ENCODE measurements at places on chromosomes 4 and X. TPM values are rescaled to one million over a fixed set of nuclear protein-coding genes. Genes with fewer than 3 reads are reported as not detected.

Gene SPANXA1
- total RNA-seq = 0.28 TPM

Gene DOCK11
- total RNA-seq = 30.7 TPM

Gene HS3ST1
- total RNA-seq = 1.3 TPM

Gene TMPRSS11D
- not detected for total RNA-seq

Gene IL3RA
- 0.09 TPM for total RNA-seq

Gene MGARP
- total RNA-seq = 19.2 TPM

Gene VCX2
- not detected for total RNA-seq

Gene TMEM150C
- total RNA-seq = 0.65 TPM

Gene NRK
- 2.1 TPM for total RNA-seq

Gene CLGN
- total RNA-seq = 5.8 TPM

Gene SUPT20HL2
- total RNA-seq = 0.14 TPM

Gene STAP1
- not detected for total RNA-seq

Gene EGF
- 0.43 TPM for total RNA-seq

Gene NDUFB11
- total RNA-seq = 67.1 TPM

Gene SYTL5
- total RNA-seq = 0.57 TPM

Gene NIPAL1
- under 0.01 TPM for total RNA-seq

Gene FOXO4
- 4.6 TPM for total RNA-seq

Gene PLCXD1
- 2.6 TPM for total RNA-seq

Gene KLHL34
- not detected for total RNA-seq

Gene ACE2
- under 0.01 TPM for total RNA-seq

Gene HOPX
- total RNA-seq = under 0.01 TPM

Gene RAB39B
- 0.85 TPM for total RNA-seq

Gene ITM2A
- total RNA-seq = 0.14 TPM

Gene BMP3
- under 0.01 TPM for total RNA-seq

Gene NWD2
- not detected for total RNA-seq

Gene CLIC2
- total RNA-seq = 3.9 TPM

Gene NEIL3
- total RNA-seq = 1.3 TPM

Gene GAGE2A
- total RNA-seq = not detected

Measured in smooth muscle cell of bladder (primary cell).